ENCODE measurements at places on chromosomes 7 and 10.

DNA sequence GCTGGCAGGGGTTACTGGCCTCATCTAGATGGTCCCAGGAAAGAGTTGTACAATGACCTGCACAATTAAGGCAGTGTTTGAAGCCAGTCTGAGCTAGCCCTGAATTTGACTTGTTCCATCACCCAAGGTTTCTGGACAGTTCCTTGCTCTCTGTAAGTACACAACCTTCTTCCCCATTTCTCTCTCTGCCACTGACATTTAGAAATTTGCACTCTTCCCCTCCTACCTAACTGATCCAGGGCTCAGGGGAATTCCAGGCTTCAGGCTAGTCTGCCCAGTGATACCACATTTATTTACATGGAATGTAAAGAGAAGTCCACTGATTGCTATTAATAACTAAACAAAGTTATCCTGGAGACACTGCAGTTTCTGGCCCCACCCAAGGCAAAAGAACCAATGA, 139.0 kb upstream of the GPR26 start:
- no peak for DNase-seq

GRCh38 chr7:136058546-136058945, 81.4 kb upstream of the MTPN start:
- DNase-seq = no peak

DNA sequence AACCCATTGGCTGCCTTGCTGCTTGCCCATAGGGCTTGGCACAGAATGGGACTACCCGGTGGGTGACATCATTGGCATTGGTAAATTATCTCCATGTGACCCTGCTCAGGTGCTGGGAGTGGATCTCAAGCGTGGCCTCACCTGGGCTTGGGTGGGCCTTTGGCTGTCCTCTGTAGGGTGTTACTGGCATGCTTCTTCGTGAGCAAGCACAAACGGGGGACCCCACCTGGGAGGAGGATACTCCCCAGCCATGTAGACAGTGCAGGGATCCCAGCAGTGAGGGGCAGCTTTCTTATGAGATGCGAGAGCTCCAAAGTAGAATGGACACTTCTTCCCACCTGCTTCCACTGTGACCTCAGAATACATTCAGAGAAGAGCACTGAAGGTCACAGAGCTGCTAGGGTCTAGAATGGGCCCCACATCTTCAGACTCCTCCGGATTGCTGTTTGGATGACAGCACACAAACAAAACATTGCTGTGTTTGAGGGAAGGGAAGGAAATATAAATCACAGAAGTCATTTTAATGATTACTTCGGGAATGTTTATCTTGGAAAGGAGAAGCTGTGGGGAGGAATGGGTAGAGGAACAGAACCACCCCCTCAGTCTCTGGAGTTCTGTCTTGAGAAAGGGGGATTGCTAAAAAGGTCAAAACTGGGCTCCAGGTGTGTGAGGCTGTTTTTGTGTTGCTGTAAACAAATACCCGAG, 75.9 kb downstream of the SH2D4B start:
- no peak for DNase-seq

DNA sequence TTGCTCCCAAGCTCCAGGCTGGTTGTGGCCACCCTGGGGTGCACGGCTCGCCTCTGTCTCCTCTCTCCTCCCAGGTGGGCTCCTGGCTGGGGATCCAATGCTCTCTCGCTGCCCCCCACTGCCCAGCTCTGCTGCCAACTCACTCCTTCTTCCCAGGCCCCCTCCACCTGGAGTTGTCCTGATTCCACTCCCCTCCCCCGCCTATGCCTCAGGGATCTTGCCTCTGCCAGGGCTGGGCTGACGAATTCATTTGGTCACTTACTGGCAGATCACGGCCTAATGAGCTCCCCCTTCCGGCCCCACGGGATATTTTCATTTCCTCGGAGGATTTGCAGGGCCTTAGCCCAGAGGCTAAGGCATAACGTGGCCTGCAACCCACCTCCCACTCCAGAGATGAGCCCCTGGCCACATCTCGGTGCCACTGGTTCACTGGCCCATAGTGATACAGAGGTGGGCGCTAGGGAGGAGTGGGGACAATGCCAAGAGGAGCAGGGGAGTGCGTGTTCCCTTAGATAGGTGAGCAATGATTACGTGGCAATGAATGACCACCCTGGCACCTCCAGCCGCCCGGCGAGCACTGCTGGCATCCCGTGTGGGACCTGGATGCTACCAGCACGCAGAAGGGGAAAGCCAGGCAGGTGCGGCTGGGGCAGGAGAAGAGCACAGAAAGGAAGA, 344.6 kb upstream of the SHH start:
- no peak for DNase-seq

DNA sequence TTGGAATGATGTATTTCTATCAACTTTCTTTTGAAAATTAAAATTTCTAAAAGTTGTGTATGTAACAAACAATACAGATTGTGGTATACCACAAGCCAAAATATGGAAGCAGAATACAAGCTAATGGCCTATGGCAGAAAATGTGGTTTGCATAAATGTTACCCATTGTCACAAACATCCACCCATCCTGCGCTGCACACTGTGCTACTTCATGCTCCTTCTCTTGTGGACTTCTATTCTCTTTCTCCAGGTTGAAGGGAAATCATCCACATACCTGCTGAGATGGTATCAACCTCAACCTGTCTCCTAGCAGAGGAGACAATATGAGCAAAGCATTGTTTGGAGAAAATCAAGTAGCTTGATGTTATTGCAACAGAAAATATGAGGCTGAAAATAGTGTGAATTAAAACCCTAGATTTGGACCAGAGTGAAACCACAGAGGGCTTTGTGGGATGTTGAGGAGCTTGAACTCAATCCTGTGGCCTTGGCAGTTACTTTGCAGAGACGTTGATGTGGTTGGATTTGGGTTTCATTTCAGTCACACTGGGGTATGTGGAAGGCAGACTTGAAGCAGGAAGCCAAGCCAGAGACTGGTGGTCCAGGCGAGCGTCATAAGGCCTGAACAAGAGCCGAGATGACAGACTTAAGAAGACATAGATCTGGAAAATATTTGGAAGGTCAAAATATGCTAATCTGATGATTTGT, 63.8 kb downstream of the ICA1 start:
- no peak for DNase-seq

DNA sequence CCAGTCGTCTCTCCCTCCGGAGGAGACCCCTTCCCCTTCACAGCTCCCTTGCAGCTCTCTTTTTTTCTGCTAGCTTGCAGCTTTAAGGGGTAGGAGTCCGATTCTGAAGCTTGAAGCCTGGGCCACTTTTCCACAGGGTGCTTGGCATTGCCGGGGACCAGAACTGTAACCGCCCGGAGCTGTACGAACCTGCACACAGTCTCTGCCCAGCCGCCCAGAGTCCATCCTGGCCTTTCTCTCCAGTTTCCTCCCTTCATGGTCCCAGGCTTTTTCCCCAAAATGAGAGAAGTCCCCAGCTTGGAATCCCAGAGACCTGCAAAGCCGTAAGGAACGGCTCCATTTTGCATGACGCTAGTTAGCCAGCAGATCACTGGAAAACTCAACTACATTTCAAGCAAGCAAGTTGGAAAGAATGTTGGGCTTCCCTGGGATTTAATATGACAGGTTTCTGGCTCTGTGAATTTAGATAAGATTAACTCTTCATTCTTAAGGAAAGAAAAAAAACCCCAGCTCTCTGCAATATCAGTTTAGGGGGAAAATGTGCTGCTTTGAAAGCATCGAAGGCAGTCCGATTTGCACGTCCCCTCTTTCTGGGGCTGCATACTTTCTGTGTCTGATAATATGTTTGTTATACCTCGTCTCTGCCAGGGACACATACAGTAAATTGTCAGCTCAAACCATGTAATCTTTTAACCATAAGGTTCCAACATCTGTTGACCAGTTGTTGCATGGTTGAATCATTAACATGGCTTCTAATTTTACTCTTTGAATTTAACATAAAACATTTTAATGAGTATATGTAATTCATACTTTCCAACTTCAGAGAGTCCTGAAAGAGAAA, 190.0 kb upstream of the LYZL2 start:
- DNase-seq = no peak

- DNase-seq = peak; percentile 75
Measured at GRCh38 chr7:35537067-35538023, 157.6 kb downstream of the HERPUD2 start.

DNA sequence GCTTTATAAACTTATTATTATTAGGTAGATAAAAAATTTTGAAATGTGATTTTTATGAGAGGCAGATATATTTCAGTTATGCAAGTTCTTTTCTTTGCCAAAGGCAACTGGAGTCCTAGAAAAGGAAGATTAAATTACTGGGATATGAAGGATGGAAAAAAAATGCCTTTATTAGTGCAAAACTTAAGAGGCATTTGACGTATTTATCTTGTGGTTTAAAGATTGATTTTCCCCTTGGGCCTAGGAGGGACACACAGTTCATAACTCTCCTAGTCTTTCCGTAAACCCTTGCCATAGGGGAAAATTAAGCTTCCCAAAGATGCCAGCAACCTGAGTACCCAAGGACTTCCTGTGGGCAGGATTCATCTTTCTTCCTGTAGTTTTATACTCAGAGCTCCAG, 3.1 kb upstream of the STEAP4 start:
- no peak for DNase-seq

- DNase-seq = no peak
Measured at GRCh38 chr7:106012935-106013439, 49.9 kb downstream of the CDHR3 start.

DNA sequence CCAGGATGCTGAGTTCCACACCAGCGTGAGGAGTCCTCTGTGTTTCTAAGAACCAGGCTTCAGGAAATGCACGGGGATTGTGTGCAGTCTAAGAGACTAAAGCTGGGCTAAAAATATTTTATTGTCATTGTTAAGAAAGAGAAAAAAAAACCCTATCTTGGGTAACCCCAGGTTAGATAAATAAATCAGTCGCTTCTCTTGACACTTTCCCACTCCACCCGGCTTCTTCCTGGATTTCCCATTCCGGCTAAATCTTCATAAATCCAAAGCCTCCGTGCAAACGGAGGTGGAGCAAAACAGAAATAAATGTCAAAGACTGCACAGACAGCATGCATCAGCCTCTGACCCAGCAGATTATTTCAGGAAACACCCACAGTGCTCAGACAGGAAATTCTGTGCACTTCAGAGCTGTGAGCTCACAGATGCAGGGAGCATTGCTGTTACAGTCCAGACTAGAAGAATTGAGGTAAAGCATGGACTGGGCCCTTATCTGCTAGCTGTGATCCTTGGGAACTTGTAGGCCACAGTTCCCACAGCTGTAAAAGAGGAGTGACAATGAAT, 44.8 kb upstream of the GRID1 start:
- peak; percentile 33 for DNase-seq

- no peak for DNase-seq
Measured at GRCh38 chr7:36148422-36149065, 4.5 kb upstream of the EEPD1 start.

DNA sequence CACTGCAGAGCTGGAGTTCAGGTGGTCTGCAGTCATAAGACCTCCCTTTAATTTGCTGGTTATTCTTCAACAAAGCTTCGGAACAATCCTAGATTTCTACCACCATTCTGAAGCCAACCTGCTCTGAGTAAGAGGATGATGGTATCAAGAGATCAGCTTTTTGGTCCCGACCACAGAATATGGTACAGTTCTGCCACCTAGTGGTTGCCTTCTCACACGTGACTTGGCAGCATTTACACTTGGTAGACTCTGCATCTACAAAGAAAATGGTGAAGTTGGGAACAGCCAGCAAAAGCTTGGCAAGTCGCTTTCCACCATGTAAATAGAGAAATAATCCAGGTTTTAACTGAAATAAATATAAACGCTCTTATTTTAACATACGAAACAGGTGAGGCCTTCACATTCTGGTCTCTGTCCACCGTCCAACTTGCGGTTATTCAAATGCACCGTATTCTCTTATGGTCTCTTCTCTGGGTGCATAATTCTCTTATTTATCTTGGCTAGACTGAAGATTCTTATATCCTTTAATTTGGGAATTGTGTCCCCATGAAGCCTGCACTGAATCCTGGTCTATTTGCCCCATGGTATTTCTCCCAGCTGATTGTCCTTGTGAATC, 173.9 kb upstream of the GRM3 start:
- DNase-seq = no peak

GRCh38 chr7:108189733-108190388, 59.7 kb upstream of the LAMB4 start:
- no peak for DNase-seq

GRCh38 chr7:6257675-6258074, 14.7 kb downstream of the CYTH3 start:
- DNase-seq = no peak

DNA sequence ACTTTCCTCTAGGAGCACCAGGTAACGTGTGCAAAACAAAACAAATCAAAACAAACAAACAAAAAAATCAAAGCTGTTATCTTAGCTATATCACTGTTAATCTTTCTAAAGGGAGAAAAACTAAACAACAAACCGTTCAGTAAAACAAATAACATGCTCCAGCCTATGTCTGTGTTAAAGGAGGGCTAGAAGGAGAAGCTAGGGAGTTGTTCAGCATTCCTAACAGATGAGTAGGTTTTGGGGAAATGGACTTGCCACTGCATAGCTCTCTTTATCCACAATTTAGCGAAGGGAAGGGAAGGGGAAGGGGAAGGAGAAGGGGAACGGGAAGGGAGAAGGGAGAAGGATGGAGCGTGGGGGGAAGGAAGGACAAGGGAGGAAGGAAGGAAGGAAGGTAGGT, 134.2 kb upstream of the AKR1E2 start:
- DNase-seq = no peak

GRCh38 chr7:24175603-24176002, 108.4 kb upstream of the NPY start:
- no peak for DNase-seq

DNA sequence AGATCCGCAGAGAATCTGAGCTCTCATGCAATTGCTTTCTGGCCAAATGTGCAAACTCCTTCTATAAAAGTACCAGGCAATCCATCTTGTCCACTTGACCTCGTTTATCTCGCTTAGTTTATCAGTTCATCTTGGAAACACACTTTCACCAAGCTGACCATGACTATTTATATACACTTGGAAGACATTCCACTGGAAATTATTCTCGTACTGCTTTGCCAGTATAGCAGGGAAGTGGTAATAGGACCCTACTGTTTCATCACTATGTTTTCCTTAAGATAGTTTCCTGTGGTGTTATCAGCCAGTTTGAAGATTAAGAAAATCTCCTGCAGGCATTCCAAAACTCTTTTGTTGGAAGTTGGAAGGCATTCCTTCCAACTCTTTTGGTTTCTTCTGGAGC, 115.3 kb upstream of the FAM171A1 start:
- no peak for DNase-seq

- peak; percentile 67 for DNase-seq
Measured at GRCh38 chr7:150357270-150357669, 11.4 kb upstream of the REPIN1 start.

DNA sequence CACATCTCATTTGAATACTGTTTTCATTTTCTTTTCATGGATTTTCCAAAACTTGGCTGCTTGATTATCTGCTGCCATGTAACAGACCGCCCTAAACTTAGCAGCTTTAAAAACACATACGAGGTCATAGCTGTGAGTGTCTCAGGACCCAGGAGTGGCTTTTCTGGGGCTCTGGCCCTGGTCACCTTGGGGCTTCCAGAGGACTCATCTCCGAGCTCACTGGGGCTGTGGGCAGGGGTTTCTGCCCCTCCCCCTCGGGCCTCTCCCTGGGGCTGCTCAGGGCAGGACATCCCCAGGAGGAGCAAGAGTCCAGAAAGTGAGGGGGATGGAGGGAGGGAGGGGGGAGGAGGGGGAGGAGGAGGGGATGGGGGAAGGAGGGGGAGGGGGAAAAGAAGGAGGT, 77.0 kb downstream of the NKX6-2 start:
- no peak for DNase-seq

- no peak for DNase-seq
Measured at GRCh38 chr10:118003126-118003525, 43.6 kb downstream of the RAB11FIP2 start.

- DNase-seq = no peak
Measured at GRCh38 chr10:129004398-129004797, 462.6 kb upstream of the MGMT start.
